ENCODE measurements at places on chromosomes 2 and 18.

- DNase-seq, result no peak
These were observed 53.2 kb downstream of the NEB start for GRCh38 chr2:151681051-151681450.

GRCh38 chr2:3864943-3865865 is 161.8 kb downstream of the DCDC2C start:
- DNase-seq, result no peak

- DNase-seq, result no peak
These were observed 27.6 kb downstream of the LDLRAD4 start for GRCh38 chr18:13246121-13246520.

DNA sequence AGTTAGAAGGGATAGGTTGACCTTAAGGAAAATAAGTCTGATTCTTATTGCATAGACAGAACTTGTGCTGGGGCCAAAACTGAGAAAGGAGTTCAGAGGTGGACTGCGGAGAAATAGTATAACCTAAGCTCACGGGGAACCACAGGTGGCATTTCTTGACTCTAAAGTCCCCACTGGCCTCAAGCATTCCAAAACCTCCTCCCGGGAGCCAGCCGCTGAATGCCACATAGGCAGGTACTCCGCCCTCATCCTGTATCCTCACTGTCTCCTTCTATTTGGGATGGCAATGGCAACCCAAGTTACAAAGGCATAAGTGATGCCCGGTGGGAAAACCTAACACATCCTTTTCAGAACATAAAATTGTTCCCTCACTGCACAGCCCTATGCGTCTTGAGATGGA is 173.0 kb downstream of the SP3 start:
- no peak for DNase-seq

GRCh38 chr2:225413786-225414185 is 14.3 kb downstream of the NYAP2 start:
- no peak for DNase-seq

DNA sequence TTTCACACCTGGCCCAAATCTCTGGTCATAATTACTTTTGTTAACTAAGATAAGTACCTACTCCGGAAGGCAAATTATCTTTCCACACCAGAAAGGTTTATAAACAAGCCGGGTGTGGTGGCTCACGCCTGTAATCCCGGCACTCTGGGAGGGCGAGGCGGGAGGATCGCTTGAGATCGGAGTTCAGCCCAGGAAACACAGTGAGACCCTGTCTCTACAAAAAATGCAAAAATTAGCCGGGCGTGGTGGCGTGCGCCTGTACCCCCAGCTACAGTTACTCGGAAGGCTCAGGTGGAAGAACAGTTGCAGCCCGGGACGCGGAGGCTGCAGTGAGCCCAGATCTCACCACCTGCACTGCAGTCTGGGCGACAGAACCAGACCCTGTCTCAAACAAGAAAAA is 2.1 kb downstream of the PUM2 start:
- no peak for DNase-seq

GRCh38 chr2:148303161-148303560 is 282.3 kb downstream of the MBD5 start:
- DNase-seq, result no peak

DNA sequence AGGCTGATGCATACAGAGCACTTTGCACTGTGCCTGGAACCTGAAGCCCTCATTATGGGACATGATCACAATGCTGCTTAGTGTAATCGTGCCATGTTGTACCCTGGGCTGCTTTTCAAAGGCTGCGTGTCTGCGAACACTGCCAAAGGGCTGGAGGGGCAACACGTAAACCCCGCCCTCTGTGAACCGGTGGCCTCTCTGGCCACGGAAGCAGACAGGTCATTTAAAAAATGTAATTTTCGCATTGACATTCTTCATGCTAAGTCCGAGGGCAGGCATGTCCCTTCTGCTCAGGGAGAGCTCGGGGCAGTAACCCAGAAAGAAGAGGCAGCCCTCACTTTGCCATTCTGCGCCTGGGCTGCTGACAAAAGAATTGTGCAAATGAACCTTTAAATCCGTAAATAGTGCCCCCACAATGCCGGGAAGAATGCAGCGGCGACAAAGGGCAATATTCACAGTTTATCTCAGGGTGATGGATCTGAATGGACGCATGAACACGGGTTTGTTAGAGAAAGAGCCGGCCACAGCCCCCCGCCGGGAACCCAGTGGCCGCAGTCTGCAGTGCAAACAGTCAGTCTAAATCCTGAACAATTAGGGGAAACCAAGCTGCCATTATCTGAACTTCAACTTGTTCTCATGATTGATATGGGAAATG is 226.1 kb downstream of the MYCN start:
- no peak for DNase-seq

DNA sequence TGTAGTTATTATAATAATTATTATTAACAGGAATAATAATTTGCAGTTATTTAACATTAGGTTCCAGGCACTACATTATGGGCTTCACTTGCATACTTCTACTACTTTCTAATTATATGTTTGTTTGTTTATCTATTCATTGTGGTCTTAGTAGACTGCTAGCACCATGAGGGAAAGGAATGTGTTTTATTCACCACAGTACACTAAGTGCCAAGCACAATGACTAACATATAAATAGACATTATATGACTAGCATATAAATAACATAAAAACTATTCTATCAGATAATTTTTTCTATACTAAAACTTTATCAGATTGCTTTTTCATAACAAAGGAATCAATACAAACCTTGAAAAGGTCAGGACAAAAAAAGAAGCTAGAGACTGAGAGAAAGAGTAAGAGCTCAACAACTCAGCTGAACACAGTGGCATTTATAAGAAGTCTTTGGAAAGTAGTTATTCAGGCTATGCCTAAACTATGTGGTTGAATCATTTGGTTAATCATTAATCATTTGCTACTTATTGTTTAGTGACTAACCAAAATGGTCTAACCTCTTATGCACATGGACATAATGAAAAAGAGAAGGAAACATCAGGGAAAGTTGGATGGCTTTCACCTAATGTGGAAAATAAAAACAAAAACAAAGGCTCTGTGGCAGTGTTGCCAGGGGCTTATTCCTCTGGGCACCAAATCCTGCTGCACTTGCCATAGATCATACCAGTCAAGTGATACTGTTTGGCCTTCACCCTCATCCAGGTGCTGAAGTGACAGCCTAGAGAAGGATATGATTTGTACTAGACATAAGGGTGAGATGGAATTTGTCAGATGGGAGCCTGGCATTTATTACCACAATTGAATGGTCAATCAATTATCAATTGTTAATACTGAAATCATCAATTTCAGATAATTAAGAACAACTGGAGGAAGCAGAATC is 174.9 kb downstream of the ETAA1 start:
- no peak for DNase-seq

GRCh38 chr2:42754021-42754775 is 9.7 kb downstream of the OXER1 start:
- DNase-seq, result no peak

GRCh38 chr2:29751390-29751789 is 170.0 kb downstream of the ALK start:
- DNase-seq, result no peak

- DNase-seq, result no peak
These were observed 18.8 kb downstream of the GPC1 start for GRCh38 chr2:240454106-240454901.

- DNase-seq, result peak; percentile 80
These were observed 16.2 kb downstream of the ATG16L1 start for GRCh38 chr2:233267516-233268245.

DNA sequence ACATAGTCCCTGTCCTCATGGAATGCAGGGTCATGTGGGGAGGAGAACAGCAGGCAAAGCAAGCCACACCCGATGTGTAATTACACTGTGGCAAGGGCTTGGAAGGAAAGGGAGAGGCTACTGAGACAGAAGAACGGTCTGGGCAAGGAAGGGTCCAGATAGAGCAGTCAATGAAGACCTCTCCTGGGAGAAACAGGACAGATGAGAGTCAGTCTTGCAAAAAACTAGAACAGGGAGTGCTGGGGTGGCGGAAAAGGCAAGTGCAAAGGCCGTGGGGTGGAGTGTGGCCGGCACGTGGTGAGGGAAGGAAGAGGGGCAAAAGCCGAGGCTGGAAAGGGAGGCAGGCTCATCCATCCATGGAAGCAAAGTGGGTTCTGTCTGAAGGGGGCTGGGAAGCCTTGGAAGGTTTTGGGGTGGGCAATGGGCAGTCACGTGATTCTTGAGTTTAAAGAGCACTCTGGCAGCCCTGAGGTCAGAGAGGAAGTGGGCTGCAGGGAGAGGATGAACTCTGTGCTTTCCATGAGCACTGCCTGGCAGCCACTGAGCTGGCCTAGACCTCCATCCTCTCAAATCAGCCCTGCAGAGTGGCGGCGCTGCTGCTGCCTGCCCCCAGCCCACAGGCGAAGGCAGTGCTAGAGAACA is 182.2 kb downstream of the INHBB start:
- DNase-seq, result no peak

DNA sequence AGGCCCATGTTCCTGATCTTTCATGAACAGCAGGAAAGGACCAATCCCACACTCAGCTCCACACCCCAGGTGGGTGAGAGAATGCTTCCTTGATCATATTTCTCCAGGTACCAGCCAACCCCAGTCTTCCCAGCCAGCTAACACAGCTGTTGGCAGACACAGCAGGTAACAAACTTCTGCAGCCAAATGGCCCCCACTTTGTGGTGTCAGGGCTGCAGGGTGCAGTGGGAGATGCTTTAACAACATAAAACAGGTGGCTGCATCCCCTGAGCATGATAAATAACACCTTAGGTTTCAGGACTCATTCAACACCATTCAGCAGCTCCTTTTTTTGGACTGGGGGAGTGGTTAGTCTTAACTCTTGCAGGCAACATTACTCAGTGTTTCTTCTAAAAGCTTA is 76.7 kb upstream of the ACAA2 start:
- no peak for DNase-seq

DNA sequence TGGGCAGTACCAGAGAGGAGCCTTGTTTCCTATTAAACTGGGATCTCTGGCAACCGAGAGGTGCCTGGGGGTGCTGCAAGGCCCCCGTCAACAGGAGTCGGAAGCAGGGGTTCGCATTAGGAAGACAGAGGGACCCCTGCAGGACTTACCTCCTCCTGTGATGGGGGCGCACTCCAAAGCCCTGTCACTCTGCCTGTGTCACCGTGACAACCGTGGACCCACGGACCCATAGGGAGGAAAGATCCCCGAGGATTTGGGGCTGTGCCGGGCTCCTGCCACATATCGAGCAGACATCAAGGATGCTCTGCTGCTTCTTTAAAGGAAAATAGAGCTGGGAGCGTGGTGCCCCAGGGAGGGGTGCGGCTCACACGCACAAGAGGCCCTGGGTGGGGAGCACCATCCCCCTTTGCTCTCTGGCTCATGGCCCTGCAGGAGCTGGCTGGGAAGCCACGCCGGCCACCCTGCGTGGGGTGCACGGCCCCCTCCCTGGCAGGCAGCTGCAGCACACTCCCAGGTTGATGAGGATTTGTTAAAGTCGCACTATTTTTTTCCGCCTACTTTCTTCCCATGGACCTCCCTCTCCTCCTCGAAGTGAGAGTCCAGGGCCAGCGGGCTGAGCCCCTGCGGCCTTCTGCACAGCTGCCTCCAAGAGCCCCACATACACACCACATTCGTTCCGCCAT is 167.5 kb downstream of the TWIST2 start:
- no peak for DNase-seq

DNA sequence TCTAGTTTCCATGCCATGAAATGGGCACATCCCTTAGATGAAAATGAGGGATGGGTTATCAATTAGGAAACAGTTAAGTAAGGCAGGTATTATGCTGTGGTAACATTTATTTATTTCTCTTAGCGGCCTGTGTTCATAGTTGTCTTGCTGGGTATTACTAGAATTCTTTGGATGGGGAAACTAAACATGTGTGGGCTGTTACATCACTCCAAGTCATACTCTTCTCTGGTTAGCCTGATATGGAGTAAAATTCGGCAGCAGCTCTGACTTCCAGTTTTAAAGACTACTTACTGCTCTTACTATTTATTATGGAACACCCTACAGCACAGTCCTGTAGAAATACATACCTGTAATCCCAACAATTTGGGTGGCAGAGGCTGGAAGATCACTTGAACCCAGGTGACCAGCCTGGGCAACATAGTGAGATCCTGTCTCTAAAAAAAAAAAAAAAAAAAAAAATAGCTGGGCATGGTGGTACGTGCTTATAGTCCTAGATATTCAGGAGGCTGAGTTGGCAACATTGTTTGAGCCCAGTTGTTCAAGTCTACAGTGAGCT is 33.1 kb upstream of the RASGRP3 start:
- DNase-seq, result no peak

DNA sequence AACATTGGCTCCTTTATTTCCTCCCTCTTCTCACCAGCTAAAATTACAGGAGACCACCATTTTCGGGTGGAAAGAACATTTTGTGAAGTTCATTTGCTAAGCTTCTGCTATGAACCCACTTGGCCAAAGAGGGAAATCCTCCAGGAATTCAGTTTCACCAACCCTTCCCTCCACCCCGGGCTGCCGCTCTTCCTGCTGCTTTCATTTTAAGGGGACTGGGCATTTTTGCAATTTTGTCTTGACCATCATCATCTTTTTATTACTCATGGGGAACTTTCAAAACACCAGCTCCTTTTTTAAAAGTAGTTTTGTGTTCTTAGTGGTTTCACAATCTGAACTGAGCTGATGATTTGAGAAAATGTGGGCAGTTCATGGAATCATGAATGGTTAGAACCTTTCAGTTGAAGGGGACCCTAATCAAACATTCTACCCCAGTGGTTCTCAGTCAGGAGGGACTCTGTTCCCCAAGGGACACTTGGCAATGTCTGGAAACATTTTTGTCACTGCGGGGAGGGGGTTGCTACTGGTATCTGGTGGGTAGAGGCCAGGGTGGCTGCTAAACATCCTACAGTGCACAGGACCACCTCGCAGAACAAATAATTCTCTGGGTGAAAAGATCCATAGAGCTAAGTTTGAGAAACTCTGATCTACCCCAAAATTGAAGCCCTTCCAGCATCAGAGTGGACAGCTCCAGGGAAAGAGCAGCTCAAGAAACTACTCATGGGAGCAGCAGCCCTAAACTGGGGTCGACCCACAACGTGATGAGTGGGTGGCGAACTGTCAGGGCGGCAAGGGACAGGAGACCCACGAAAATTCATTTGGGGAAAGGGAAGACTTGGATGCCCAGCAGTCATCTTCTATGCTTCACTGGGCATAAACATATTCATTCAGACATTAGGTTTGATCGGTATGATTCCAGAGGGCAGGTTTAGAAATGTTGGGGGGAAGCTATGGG is 92.9 kb downstream of the ACKR3 start:
- no peak for DNase-seq

Data from CD4-positive, alpha-beta T cell (primary cell).